ENCODE measurements at places on chromosomes 11 and 22.

- no peak for DNase-seq
Observed at GRCh38 chr11:10298342-10298741, 4.3 kb upstream of the SBF2 start.

DNA sequence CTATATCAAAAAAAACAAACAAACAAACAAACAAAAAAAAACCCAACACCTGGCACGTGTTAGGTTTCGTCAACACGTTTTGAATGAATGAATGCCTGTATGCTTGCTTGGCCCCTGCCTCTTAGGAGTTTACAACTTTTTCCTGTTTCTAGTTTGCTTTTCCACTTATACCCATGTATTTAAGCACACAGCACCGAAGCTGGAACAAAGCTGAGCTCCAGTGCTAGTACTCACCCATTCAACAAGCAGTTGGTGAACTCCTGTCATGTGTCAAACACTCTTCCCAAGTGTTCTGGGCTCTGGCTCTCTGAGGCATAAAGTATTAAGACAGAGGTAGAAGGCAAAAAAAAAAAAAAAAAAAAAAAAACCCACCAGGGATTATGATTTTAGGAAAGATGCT, 599.3 kb downstream of the BUD13 start:
- no peak for DNase-seq

GRCh38 chr11:503179-503981, 3.7 kb downstream of the RNH1 start:
- peak; percentile 94 for DNase-seq

- no peak for DNase-seq
Observed at GRCh38 chr11:130404727-130405126, 23.7 kb downstream of the ADAMTS8 start.

DNA sequence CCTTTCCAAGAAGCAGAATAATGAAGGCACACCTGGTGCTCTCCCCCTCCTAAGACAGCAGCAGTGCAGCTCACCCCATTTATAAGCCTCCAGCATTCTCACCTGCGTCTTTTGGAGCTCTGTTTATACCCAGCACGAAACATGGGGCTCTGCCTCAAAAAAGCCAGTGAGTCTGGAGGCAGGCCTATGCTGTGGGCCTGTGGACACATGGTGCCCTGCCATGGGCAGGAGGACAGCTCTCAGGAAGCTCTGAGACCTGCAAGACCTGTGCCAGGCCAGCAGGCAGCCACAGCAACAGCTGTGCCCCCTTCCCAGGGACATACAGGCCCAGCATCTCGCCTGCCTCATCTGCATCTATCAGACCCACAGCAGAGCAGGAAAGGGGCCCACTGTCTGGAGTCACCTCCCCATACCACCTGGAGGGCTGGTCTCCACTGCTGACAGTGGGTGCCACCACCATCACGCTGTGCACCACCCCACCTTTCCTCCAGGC, 64.2 kb downstream of the DGCR2 start:
- DNase-seq = no peak

- peak; percentile 52 for DNase-seq
Observed at GRCh38 chr11:82701847-82702520, 31.7 kb downstream of the FAM181B start.

DNA sequence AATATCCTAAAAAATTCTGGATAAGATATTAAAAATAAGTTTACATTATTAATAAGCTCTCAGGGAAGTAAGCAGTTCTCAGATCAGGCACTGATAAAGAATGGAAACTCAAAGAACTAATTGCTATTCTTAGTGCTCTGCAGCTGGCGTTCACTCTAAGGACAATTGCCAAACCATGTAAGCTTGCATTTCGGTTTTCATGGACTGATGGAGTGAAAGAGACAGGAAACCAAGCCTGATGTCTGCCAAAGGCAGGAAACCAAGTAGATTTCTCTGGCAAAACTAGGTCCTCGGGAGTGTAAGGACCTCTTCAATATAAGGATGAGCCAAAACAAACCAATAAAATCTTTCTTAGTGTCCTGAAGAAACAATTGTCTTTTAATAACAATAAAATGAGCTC, 355.2 kb downstream of the RAB38 start:
- no peak for DNase-seq

- DNase-seq = no peak
Observed at GRCh38 chr11:45048313-45048841, 97.7 kb upstream of the TP53I11 start.

All from suppressor macrophage (primary cell).